ENCODE measurements at places on chromosomes 7 and 10.

DNA sequence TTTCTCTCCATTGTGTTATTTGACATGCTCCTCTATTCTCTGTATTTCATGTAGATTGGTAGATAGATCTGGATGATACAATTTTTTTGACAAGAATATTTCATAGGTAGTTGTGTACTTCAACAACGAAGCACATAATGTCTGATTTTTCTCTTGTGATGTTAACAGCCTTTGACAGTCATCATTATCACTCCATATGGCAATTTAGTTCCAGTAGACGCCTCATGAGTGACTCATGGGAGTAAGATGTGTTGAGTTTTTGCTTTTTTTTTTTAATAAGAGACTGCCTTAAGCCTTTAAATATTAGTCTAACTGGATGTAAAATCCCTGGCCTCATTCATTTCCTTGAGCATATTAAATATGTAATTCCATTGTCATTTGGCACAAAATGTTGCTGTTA lies 123.5 kb upstream of the ZNF32 start:
- DNase-seq = no peak

DNA sequence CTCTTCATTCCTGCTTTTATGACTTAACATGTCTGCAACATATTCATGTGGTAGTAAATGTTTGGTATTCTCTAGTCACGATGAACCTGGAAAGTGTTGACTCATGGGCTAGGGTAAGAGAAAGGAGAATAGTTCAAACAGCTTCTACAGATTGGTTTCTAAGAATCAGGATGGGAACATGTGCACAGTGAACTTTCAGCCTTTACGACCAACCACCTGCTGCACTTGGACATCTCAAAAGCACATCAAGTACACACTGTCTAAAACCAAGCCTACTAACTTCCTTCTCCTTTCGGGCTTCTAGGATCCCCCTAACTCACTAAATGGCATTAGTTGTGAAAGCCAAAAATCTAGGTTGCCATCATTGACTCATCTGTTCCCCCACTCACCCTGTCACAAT lies 85.5 kb downstream of the CUL2 start:
- DNase-seq = no peak

DNA sequence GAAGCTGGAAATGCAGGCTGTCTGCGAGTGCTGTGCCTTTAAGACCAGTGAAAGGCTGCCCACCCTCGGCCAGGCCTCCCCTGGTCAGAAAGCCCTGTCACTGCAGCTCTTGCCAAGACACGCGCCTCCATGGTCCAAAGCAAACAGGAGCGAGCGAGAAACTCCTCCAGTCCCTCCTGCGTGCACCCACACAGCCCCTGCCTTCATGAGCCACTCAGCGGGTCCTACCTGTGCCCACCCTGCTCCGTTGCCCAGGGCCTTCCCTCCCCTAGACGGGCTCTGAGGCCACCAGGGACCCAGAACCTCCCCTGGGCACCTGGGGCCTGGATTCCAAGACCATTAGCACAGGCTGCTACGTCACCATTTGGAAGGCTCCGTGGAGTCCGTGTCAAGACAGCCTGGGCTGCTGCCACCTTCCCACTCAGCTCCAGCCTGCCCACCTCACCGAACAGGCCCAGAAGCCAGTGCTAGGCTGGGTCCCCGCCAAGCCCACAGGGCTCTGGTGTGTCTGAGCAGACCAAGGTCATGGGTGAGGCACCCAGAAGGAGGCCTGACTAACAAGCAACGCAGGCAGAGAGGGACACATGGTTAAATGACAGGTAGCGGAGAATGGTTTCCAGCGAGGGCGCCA lies 144.5 kb downstream of the NEURL1 start:
- DNase-seq = no peak

- no peak for DNase-seq
Observed at GRCh38 chr7:2384354-2385243, 18.8 kb upstream of the CHST12 start.

- DNase-seq = no peak
Observed at GRCh38 chr7:144459635-144460034, 56.1 kb upstream of the NOBOX start.

DNA sequence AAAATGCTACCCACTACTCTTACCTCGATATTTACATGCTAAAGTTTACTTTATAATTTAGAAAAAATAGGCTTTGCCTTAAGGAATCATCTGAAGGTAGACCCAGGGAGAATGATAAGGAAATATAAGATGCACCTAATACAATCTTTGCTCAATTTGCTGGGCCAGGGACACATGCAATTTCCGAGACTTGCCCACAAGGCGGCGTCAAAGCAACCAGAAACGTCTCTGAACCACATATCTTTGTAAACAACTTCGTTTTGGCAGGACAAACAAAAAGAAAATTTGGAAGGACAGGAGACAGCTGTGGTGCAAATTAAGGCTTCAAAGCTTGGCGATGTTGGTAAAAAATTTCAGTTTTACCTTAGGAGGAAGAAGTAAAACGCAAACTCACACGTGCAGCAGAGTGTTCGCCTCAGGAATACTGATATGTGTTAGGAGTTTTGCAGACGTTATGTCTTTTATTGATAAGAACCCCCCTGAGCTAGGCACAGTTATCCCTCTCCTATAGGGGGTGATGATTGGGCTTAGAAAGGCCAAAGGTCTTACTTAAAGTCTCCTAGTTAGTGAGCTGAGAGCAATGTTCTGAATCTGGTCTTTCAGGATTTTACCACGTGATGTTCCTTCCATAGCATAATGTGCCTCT lies 134.3 kb downstream of the PRKCQ start:
- peak; percentile 72 for DNase-seq

- DNase-seq = no peak
Observed at GRCh38 chr7:30510124-30511075, 5.8 kb upstream of the GGCT start.

Measured in activated T-cell treated with anti-CD3 and anti-CD28 coated beads, Interleukin-2, amount 50 U/mL, for 24 hours (primary cell).